ENCODE measurements at places on chromosomes 4 and X.
A peak's percentile ranks its signal among the peaks of the same experiment; 100 is the strongest.

- peak; percentile 63 for DNase-seq
Observed at GRCh38 chrX:74421036-74421739, at the start of gene SLC16A2. SLC16A2 (plus strand) TSS chrX:74421493; CDS start chrX:74421638, 145 bp downstream.

- DNase-seq: no peak
Observed at GRCh38 chr4:139674875-139675550, 9.4 kb downstream of the MGST2 start.

GRCh38 chr4:7646384-7647061 is 211.8 kb upstream of the PSAPL1 start:
- no peak for DNase-seq

GRCh38 chr4:153555730-153556434 is 89.7 kb downstream of the TMEM131L start:
- peak; percentile 82 for DNase-seq
